ENCODE measurements at places on chromosomes 3 and 15. TPM values are rescaled to one million over a fixed set of nuclear protein-coding genes. Genes with fewer than 3 reads are reported as not detected.

TRIM71 gene
- 0.17 TPM for total RNA-seq

SPG21 gene
- total RNA-seq, result 53.0 TPM

CYFIP1 gene
- 85.4 TPM for total RNA-seq

CFAP91 gene
- 0.17 TPM for total RNA-seq

GRCh38 chr15:37792351-37792750 is 142.1 kb upstream of the TMCO5A start:
- H3K27me3 ChIP-seq, result peaks cover 36% of the 10 kb centered on the region
- H3K4me1 ChIP-seq, result peaks cover 20% of the 10 kb centered on the region
- no peak overlapping the region for H3K4me3 ChIP-seq
- no peak overlapping the region for H3K27ac ChIP-seq

DNA sequence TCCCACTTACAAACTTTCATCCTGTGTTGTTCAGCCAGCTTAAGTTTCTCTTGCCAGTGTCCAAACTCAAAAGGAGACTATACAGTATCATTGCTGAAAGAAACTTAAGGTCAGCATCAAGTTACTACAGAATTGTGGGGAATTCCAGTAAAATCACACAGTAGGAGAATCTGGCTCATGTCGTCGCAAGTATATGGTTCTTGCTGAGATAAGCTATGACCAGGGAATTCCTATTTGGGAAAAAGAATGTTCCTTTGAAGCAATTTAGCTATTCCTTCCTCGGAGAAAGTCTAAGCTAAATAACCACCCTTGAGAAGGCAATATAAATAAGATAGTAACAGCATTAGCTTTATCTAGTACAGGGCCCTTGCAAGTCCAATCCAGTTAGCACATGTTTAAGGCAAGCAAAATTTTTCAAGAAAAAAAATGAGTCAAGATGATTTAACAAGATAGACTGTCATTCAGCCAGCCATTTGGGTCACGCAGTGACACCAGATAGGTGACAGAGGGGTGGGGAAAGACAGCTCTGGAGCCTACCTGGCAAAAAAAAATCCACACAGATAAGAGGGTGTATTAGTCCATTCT is 78.2 kb upstream of the THBS1 start:
- no peaks in the 10 kb centered on the region for H3K36me3 ChIP-seq
- H3K4me3 ChIP-seq, result no peak overlapping the region
- no peak overlapping the region for H3K27ac ChIP-seq
- H3K4me1 ChIP-seq, result peaks cover 22% of the 10 kb centered on the region
- DNase-seq, result no peak

DNA sequence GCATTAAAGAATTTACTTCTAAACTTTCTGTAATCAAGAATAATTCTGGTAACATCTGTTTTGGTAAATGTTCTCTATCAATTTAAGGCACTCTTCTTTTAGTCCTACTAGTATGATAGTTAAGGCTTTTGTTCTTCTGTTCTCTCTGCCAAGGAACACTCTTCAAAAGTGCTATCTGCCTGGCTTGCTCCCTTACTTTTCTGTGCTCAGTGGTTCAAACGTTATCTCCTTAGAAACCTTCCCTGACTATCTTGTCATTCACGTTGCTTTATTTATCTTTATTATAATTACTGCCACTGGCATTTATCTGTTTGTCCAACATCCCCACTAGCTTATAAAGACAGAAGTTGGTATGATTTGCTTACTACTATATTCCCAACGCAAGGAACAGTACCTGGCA is 59.2 kb downstream of the RFX7 start:
- H3K27me3 ChIP-seq, result no peaks in the 10 kb centered on the region
- DNase-seq, result no peak
- H3K4me1 ChIP-seq, result no peaks in the 10 kb centered on the region

- H3K27ac ChIP-seq, result no peak overlapping the region
- H3K36me3 ChIP-seq, result no peaks in the 10 kb centered on the region
- H3K4me3 ChIP-seq, result no peak overlapping the region
- no peaks in the 10 kb centered on the region for H3K27me3 ChIP-seq
- H3K4me1 ChIP-seq, result no peaks in the 10 kb centered on the region
These were observed 534.6 kb upstream of the ATP11B start for GRCh38 chr3:182258538-182259177.

DNA sequence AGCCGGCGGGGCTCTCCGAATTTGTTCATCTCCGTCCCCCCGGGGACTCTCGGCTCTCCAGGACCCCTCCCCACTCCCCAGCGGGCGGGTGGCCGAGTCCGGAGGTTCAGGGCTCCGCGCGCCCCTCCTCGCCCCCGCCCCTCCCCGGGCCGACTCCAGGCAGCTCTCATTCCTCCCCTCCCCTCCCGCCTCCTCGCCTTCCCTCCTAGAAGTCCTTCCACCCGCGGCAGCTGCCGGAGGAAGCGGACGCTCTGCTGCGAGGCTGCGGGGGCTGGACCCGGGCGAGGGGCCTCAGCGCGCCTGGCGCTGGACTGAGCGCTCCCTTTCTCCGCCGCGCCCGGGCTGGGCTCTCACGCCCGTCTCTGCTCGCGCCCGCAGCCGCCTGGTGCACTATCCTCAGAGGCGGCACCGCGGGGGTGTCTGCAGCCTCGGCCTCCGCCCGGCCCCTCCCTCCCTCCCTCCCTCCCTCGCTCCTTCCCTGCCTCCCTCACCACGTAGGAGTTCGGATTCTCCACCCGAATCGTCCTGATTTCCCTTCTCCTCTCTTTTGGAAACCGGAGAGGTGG is at the start of gene ROBO2:
TSS of gene ROBO2 (plus strand) at position 494 of the 566 bp plus-strand sequence. CDS start 687 bp downstream, outside the sequence.
- no peak for DNase-seq
- no peaks in the 10 kb centered on the region for H3K4me1 ChIP-seq
- no peak within 1 kb of the TSS for H3K27ac ChIP-seq
- H3K27me3 ChIP-seq, result peaks cover 79% of the 10 kb centered on the region
- no peaks in the 10 kb centered on the region for H3K36me3 ChIP-seq

GRCh38 chr3:194095464-194095863 is 40.5 kb upstream of the HES1 start:
- no peaks in the 10 kb centered on the region for H3K36me3 ChIP-seq
- H3K27me3 ChIP-seq, result no peaks in the 10 kb centered on the region
- H3K4me3 ChIP-seq, result no peak overlapping the region
